ENCODE measurements at places on chromosomes 6 and 20.

DNA sequence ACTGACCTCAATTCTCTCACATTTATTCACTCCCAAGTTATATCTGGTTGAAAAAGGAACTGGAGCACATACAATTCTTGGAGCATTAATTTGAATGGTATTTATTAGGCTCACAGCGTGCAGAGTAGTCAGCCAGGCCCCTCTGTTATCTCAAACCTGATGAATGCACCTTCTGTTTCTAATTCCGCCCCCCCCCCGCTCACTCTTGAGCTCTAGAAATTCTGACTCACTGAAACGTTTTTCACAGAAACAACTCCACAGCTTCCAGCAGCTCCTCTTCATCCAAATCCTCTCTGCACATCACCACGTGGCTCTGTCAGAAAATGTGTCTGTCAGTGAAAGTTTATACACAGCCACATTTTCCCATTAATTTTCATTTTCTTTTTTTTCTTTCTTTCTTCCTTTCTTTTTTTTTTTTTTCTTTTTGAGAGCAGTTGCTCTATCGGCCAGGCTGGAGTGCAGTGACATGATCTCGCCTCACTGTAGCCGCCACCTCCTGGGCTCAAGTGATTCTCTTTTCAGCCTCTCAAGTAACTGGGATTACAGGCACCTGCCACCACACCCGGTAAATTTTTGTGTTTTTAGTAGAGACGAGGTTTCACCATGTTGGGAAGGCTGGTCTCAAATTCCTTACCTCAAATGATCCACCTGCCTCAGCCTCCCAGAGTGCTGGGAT is 109.4 kb downstream of the TBXT start:
- no peak for DNase-seq

- DNase-seq, result no peak
These were observed 35.0 kb upstream of the KIF16B start for GRCh38 chr20:16608277-16608650.

GRCh38 chr6:29933955-29934354 is 8.4 kb upstream of the HLA-A start:
- DNase-seq, result no peak

- no peak for DNase-seq
These were observed 4.2 kb downstream of the MLN start for GRCh38 chr6:33799454-33800113.

GRCh38 chr6:26311385-26312095 is 53.5 kb upstream of the BTN3A2 start:
- peak; percentile 42 for DNase-seq

- no peak for DNase-seq
These were observed 91.9 kb upstream of the SIRPA start for GRCh38 chr20:1803061-1803931.

DNA sequence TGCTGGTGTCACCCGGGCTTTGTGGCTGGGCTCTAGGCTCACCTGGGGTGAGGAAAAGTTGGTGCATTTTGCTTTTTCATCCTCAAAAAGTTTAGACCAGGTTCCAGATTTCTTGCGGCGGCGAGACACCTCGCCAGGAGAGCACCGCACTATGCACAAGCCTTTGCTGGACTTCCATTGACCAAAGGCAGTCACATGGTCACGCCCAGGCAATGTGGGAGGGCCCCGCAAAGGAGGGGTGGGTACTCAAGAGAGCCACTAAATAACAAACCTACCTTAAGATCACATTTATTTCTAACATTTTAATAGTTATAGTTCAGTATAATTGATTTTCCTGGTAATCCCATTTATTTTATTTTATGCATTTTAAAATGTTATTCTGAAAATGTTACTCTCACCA is 3.0 kb upstream of the KIF16B start:
- DNase-seq, result no peak

DNA sequence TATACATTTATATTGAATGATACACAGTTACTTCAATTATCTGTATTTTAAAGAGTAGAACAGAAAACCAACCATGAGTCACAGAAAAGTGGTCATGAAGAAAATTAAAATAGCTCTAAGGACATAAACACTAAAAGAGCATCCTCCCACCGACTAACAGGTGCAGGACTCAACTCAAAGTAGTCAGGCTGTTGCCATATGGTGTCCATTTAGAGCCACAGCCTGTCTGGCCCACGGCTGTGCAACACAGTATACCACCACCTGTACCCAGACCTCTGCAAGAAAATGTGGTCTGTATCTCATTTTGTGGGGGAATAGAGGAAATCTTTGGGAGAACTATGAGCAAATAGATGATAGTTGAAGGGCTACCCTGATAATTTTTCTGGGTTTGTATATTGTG is 449.8 kb upstream of the RNF217 start:
- DNase-seq, result no peak

GRCh38 chr20:47136782-47137181 is 219.7 kb downstream of the ZMYND8 start:
- no peak for DNase-seq

DNA sequence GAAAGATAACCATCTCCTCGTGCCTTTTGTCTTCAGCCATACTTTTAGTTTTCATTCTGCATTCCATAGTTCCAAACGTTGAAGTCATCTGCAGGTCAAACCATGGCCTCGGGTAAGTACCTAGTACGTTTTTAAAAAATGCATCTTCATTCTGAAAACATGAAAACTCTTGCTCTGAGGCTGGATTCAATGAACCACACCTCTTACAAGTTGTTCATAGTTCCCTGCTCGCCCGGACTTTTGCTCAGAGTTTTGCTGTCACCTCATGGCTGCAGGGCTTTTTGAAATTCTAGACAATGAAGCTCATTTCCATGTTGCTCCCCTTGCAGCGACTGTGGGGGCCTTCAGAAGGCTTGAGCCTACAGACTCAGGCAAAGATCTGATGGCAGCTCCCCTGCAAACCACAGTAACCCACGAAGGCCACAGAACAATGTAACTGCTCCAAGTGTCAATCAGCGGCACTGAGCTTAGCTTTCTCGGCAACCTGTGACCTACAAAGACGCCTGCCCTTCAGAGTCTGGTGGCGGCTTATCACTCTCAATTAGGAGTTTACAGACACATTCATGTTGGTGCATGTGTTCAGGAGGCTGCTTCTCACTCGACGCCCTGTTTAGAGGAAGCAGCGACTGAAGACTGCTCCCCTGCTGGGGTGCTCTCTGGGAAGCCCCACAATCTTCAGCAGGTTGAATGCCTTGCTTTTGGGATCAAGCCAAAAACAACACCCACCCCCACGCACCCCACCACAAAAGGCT is 61.2 kb downstream of the FOXC1 start:
- no peak for DNase-seq

- peak; percentile 19 for DNase-seq
These were observed 68.4 kb downstream of the RSPO3 start for GRCh38 chr6:127186889-127187288.

DNA sequence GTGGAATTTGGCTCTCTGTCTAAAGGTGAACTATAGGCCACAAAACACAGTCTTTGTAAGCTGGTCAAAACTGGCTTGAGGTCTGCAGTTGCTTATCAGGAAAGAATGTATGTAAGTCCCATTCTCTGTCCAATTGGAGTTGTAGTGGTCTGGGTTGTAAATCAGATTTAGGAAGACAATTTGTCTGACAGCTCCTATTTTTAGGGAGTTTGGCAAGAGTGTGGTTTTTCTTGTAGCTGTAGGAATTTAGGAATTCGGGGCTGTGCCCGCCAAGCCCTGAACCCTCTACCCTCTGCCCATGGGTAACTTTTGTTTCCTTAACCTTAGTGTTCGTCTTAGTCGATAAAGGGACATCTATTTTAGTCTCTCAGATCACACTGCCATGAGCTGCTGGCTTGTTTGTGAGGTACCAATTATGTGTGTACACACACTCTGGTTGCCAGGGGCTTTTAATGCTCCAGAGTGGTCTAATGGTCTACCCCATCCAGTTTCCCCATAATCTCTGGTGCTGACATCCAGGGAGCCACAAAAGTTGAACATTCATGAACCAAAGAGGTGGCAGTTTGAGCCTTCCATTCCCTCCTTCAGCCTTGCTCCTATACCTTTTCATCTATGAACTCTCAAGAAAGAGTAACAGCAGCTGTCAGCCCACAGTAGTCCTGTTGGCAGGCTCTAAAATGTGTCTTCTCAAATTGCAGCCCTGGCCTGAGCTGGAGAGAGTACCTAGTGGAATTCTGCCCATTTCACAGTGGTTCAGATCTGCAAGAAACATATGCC is 93.0 kb downstream of the ANKRD6 start:
- DNase-seq, result no peak

- no peak for DNase-seq
These were observed 354.1 kb upstream of the ARID1B start for GRCh38 chr6:156423075-156423474.

GRCh38 chr6:151181706-151182363 is 57.9 kb upstream of the AKAP12 start:
- no peak for DNase-seq

DNA sequence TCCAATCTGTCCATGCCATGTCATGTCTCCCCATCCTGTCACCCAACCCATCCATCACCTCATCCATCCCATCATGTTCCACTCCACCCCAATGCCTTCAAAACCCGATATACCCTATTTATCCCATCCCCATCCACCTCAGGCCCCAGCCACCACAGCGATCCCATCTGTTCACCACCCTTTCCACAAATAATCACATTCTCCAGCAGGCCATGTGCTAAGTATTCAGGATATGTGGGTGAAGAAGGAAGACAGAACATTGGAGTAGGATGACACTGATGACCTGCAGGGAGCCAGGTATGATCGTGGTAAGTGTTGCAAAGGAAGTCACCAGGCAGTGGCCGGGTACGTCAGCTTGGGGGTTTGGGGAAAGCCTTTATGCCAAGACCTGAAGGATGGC is 48.8 kb downstream of the NPEPL1 start:
- DNase-seq, result no peak

DNA sequence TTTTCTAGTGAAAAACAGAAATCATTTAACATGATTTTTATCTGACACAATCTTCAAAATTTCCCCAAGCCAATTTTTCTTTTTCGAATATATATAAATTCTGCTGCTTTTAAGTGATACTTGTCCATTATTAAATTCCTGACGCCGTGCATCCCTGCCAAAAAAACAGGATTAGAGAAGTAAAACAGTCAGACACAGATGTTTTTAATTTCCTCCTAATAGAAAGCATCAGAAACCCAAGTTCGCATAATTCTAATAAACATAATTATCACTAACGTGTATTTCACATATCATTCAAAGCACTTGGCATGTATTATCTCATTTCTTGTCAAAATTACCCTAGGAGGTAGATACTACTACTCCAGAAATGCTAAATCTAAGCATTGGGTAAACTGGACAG is 179.5 kb downstream of the ZFP64 start:
- DNase-seq, result no peak

GRCh38 chr6:146087386-146087785 is 58.5 kb downstream of the GRM1 start:
- no peak for DNase-seq

DNA sequence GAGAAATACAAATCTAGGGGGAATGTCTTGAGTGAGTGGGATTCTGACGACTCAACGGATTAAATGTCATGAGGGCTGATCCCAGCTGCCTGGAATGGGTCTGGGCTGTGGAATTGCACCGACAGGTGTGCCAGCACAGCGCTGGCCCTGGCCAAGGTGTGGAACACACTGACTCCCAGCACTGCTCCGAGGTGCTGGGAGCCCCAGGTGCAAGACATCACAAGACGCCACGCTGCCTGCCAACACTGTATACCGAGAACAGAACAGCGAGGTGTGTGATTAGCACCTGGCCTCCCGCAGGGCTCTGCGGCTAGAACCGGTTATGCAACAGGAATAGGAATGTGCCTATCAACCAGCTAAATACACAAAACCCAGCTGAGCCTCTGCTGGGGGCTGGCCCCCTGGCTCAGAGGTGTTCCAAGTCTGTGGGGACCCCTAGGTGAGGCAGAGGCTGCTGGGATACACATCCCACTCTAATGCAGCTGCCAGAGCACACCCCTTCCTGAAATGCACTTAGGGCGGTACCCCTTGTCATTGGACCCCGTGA is 24.8 kb upstream of the APMAP start:
- DNase-seq, result no peak

DNA sequence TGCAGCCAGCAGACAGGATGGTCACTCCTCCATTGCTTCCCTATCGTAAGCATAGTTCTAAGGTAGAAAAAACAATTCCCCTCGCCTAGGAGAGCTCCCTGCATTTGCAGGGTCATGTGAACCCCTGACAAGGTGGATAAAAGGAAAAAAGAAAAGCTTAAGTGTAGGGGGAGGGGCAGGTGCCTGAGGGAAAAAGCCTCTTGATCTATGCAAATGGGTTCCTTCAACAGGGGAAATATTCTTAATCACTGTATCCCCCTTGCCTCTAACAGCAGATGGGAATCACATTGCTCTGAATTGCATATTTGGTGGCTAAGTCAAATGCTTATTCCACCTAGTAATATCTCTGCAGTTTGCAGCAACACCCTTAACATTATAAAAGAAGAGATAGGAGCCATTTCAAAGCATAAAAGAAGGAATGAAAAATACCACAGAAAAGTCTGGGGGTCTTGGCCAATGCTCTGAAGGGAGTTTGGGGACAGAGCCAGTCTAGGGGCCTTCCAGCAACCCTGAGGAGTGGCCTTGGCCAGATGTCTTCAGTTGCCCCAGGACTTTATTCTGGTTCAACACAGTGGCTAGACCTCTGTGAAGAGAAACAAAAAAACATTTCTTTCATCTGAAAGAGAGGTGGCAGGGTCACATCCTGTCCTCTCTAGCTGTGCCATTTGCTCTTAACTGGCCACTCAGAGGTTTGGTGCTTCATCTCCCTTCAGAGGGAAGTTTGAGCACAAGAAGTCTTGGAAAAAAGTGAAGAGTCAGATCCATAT is 660.4 kb upstream of the GJE1 start:
- DNase-seq, result no peak

- DNase-seq, result no peak
These were observed 49.0 kb downstream of the MDGA1 start for GRCh38 chr6:37648465-37649330.

DNA sequence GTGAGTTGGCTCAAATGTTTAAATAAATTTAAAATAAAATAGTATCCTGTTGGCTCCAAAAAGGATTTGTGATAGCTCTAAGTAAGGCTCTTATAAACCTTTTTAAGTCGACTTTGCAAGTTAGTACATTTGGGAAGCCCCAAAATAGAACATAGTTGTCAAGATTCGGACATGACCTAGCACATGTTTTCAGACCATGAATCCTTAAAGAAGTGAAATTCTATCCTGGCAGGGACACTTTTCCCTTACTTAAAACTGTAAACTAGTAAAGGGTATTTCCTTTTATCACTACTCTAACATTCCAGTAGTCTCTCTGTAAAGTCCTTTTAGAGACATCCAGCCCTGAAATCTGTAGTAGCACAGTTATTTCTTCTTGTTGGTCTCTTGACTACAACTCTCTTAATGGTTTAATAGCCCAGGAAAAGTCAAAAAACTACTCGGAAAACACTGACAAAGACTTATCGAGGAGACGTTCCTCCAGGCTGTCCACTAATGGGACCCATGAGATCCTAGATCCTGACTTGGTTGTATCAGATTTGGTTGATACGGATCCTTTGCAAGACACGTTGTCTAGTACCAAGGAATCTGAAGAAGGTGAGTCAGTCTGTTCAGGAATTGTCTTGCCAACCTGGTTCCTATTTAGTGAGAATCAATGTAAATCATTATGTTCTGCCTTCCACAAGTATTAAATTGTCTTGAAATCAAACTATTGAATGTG is 83.6 kb downstream of the SCAND1 start:
- no peak for DNase-seq
